ENCODE measurements at places on chromosomes 6 and 20. TPM values are rescaled to one million over a fixed set of nuclear protein-coding genes. Genes with fewer than 3 reads are reported as not detected.

SSR1 gene
- total RNA-seq = 110 TPM

HRH3 gene
- not detected for total RNA-seq

ROS1 gene
- 0.15 TPM for total RNA-seq

ACTR5 gene
- total RNA-seq = 6.6 TPM

SLC52A3 gene
- total RNA-seq = 0.18 TPM

KIFC1 gene
- total RNA-seq = 0.38 TPM

PROKR2 gene
- total RNA-seq = not detected

TREM1 gene
- total RNA-seq = 0.25 TPM

LIME1 gene
- total RNA-seq = 122 TPM

LAMA2 gene
- 5.3 TPM for total RNA-seq

CLPSL2 gene
- total RNA-seq = not detected
